PC-9 (cell line): ENCODE measurements at places on chromosomes 2 and 18.

DNA sequence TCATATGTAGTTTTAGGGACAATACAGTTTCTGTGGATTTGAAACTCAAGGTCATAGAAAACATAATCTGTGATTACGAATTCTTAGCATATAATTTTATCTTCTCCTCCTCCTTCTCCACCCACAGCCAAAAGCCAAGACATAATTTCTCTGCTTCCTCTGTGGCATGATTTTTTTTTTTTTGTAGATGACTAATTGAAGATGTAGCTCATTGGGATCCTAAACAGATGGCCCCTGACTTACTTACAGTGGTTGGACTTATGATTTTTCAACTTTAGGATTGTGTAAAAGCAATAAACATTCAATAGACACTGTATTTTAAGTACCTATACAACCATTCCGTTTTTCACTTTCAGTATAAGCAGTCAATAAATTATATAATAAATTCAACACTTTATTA lies 42.3 kb downstream of the FSIP2 start:
- no peak for DNase-seq

GRCh38 chr2:44949329-44950151 lies 8.0 kb downstream of the SIX3 start:
- DNase-seq, result no peak

- no peak for DNase-seq
These were observed 4.8 kb downstream of the CWC22 start for GRCh38 chr2:180002198-180002770.

DNA sequence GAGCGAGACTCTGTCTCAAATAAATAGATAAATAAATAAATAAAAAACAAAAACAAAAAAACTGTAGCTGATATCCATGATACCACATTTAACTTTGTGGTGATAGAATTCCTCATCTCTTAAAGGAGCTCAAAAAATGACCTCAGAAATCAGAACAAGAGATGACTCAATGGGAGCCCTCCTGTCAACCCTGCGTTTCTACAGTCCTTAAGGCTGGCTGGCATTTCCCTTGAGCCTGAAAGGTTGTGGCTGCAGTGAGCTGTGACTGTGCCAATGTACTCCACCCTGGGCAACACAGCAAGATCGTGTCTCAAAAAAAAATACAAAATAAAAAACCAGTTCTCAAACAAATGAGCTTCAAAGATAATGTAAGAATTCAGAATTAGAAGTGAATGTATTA lies 40.4 kb downstream of the CHST9 start:
- no peak for DNase-seq

DNA sequence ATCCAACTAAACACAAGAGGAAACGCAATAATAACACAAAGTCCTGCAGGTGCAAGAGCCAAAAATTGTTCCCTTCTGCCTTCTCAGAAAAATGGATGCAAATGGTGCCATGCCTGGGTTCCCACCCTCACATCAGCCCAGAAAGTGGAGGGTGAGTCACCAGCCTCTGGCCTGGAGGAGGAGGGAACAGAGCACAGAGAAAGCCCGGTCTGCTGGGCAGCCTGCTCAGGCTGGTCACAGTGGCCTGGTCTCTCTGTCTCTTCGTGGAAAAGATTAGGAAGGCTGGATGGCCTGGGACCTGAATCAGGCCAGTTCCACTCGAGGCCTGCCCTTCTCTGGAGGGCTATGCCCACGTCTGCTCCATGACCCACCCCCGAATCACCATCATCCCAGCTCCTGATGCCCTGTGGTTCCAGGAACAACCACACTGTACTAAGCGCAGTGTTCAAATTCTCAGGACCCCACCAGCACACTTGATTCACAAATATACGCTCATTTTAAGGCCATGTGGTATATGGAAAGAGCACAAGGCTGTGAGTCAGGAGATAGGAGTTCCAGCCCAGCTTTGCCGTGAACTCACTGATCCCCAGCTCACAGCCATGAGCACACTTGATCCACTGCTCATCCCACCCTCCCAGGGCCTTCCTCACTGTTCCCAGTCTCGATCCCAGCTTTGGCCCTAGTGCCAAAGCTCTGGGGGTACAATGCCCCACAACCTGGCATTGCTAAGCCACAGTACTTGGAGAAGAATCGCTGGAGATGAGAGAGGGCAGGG lies 82.1 kb downstream of the ZBTB7C start:
- no peak for DNase-seq

GRCh38 chr2:148899638-148900318 lies 24.8 kb downstream of the KIF5C start:
- no peak for DNase-seq

DNA sequence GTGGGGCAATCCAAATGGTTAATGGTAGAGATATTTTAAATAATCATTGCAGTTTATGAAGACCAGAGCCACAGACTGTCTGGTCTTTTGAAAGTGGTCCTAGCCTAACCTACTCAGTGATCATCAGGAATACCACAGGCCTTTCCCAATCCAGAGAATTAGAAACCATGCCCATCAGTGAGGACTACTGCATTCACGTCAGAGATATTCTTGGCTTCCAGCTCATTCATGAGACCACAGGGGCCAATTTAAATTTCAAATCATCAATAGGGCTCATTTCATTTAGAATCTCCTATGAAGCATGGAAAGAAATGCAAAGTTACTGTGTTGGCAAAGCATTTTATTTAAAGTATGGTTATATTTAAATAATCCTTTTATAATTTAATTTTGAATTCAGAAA lies 362.3 kb upstream of the KCNJ3 start:
- DNase-seq, result no peak

GRCh38 chr2:189498205-189498604 lies 56.9 kb downstream of the WDR75 start:
- no peak for DNase-seq

DNA sequence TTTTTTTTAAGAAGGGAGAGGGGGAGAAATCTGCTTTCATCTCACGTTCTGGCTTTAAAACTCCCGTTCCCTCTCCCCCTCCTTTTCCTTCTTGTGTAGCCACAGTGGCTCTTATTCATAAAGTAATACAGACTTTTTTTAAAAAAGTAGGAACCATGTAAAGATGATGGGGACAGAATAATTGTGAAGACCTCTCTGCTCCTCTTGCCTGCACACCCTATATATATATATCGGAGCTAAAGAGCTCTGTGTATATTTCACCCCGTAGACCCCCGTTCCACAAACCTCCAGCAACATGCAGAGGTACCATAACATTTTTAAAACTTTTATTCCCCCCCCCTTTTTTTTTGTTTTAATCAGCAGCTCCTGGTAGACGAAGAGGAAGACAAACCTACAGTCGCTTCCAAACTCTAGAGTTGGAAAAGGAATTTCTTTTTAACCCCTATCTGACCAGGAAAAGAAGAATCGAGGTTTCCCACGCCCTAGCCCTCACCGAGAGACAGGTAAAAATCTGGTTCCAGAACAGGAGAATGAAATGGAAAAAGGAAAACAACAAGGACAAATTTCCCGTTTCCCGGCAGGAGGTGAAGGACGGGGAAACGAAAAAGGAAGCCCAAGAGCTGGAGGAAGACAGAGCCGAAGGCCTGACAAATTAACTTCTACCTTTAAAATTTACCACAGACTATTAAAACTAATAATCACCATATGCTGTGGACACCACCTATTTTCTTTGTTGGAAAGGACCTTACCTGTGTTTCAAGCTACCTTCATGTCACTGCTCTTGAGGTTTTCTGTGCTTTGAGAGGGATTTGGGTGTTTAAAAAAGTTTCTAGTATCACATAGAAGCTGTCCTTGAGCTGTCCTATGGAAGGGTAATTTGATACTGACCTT lies 1.7 kb downstream of the HOXD8 start:
- DNase-seq, result no peak

GRCh38 chr18:46220116-46220515 lies 115.9 kb downstream of the HAUS1 start:
- DNase-seq, result no peak

GRCh38 chr18:55920063-55920462 lies 332.1 kb upstream of the TCF4 start:
- no peak for DNase-seq

GRCh38 chr2:157696036-157696435 lies 67.4 kb upstream of the ACVR1C start:
- DNase-seq, result no peak

- DNase-seq, result no peak
These were observed 12.5 kb upstream of the TGOLN2 start for GRCh38 chr2:85340034-85340892.

GRCh38 chr2:205747829-205748386 lies 65.6 kb downstream of the NRP2 start:
- DNase-seq, result peak; percentile 77

GRCh38 chr18:10405816-10406663 lies 48.4 kb upstream of the APCDD1 start:
- DNase-seq, result no peak

- no peak for DNase-seq
These were observed 52.0 kb upstream of the ARL4C start for GRCh38 chr2:234548695-234549420.

DNA sequence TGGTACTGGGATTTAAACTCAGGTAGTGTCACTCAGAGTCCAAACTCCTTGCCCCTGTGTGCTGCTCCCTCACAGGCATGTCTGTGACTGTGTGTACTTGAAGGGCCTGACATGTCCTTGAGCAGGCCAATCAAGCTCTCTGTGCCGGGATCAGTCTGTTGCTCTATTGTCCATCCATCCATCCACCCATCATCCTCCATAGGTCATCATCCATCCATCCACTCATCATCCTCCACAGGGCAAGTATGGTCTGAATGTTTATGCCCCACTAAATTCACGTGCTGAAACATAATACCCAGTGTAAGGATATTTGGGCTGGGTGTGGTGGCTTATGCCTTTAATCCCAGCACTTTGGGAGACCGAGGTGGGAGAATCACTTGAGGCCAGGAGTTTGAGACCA lies 24.5 kb upstream of the NEB start:
- no peak for DNase-seq

GRCh38 chr2:178057179-178057680 lies 15.3 kb downstream of the PDE11A start:
- peak; percentile 26 for DNase-seq

DNA sequence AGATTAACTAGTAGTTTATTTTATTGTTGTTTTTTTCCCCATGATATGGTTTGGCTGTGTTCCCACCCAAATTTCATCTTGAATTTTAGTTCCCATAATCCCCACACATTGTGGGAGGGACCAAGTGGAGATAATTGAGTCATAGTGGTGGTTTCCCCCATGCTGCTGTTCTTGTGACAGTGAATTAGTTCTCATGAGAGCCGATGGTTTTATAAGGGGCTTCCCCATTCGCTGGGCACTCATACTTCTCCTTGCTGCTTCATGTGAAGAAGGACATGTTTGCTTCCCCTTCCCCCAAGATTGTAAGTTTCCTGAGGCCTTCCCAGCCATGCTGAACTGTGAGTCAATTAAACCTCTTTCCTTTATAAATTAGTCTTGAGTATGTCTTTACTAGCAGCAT lies 36.5 kb downstream of the GALNT14 start:
- no peak for DNase-seq

GRCh38 chr2:120798567-120799247 lies 63.0 kb downstream of the GLI2 start:
- no peak for DNase-seq

- no peak for DNase-seq
These were observed 10.0 kb upstream of the KIDINS220 start for GRCh38 chr2:8847400-8847799.

DNA sequence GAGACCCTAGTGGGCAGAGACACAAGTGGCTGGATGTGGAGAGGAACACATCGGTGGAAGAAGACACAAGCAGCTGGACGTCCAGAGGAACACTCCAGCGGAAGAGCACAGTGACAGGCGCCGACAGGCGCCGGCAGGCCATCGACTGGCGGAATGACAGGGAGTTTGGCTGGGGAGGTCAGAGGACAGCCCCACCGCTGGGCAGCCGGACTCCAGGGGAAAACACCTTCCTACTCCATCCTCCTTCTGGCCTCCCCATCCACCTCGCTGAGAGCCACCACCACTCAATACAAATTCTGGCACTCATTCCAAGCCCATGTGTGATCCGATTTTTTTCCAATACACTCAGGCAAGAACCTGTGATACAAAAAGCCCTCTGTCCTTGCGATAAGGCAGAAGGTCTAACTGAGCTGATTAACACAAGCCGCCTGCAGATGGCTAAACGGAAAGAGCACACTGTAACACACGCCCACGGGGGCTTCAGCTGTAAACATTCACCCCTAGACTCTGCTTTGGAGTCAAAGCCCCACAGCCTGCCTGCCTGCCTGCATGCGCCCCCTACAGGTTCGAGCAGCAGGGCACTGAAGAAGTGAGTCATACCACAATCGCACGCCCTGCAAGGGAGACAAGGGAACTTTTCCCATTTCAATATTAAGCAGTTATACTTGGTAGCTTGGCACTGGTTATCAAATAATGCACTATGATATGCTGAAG lies 50.2 kb upstream of the LRP1B start:
- no peak for DNase-seq

DNA sequence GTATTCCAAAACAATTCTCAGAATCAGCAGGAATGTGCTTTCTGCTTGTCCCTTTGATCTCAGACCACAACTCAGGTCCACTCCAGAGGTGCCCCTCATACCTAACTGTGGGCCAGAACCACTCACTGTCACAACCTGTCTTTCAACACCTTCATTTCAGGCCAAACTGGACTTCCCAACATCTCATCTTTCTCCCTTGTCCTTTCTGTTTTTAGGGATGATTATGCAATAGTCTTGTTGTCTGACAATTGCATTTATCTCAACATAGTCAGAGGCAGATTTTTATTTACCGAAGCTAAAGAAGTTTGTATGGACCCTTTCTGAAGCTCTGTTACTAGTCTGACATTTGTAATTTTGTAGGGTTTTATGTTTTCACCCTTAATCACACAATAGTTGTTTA lies 95.9 kb downstream of the EPHA4 start:
- DNase-seq, result no peak

DNA sequence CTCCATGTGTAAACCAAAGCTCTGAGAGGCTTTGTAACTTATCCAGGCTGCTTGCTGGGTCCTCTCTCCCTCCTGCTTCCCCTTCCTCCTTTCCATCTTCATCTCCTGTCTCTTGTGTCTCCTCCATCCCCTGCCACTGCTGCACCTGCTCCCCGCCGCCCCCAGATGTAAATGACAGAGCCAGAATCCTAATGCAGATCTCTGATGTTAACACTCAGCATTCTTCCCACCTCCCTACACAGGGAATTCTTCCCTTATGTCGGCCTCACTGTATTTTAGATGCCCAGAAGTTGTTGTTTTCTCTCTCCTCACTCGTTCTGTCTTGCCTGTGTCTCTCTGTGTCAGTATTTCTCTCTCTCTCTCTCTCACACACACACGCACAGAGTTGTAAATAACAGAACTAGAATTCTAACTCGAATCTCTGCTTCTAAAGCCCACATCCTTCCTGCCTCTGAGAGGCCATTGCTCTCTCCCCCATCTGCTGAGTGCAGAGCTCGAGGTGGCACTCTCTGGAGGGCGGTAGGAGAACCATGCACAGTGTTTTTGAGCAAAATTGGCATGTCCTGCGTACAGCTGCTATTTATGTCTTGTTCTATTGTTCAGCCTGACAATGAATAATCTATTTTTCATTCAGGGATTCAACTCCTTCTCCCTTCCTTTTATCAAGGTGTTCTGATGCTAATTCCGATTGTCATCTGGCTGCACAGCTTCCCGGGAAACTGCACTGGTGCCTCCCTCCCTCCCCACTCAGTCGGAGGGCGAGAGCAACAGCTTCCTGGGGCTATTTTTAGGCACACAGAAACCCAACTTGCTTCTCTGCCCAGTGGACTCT lies 219.9 kb downstream of the SH3RF3 start:
- DNase-seq, result no peak

GRCh38 chr2:48395658-48396057 lies 134.3 kb upstream of the STON1 start:
- DNase-seq, result no peak
